ENCODE measurements at places on chromosomes 1 and 21.

DNA sequence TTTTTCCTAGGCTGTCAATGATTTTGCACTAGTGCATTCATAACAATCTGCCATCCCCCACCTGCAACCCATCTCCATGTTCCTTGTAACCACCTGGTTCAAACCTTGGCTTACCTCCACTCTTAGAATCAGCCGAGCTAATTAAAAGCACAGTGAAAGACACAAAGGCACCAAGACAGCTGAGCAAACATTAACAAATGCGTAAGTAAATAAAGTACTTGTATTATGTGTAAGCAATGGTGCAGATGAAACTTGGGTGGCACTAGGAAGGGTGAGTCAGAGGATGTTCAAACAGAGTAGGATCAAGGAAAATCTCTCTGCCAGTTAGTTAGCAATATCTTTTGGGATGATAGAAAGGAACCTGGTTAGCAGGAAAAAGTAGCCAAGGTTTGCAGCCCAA is 5.1 kb upstream of the FOXJ3 start:
- no peak for DNase-seq

DNA sequence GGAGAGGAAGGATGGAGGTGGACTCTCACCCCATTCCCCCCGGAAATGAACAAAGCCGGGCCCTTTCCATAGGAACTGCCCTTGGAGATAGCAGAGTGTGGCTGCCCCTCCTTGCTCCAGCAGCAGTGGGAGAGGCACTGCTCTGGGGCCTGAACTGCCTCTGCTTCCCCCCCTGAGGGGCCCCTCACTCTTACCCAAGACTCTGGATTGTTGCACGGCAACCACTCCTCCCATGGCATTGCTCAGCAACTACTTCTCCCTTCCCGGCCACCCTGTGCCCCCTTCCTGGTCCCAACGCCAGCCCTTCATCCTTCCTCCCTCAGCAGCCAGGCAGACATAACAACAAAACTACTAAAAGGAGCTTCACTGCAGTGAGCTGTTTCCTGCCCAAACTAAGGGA is 3.0 kb upstream of the ACKR1 start:
- no peak for DNase-seq

DNA sequence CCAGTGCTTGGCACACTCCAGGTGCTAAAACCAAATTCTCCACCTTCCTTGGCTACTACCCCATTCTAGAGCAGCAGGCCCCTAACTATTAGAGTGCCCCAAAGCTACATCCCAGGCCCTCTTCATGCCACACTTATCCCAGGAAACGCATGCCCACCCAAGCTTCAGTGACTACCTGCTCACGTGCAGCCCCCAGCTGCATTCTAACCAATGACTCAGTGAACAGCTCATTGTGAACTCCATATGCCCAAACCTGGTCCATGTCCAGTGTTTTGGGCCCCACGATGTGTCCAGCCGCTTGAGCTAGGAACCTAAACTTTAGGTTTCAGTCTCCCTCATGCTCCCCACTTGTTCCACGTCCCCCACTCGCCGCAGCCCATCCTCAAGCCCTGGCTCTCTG is 41.5 kb downstream of the NKAIN1 start:
- DNase-seq: no peak

GRCh38 chr1:48777219-48777895 is 666 bp upstream of the BEND5 start:
- peak; percentile 55 for DNase-seq

DNA sequence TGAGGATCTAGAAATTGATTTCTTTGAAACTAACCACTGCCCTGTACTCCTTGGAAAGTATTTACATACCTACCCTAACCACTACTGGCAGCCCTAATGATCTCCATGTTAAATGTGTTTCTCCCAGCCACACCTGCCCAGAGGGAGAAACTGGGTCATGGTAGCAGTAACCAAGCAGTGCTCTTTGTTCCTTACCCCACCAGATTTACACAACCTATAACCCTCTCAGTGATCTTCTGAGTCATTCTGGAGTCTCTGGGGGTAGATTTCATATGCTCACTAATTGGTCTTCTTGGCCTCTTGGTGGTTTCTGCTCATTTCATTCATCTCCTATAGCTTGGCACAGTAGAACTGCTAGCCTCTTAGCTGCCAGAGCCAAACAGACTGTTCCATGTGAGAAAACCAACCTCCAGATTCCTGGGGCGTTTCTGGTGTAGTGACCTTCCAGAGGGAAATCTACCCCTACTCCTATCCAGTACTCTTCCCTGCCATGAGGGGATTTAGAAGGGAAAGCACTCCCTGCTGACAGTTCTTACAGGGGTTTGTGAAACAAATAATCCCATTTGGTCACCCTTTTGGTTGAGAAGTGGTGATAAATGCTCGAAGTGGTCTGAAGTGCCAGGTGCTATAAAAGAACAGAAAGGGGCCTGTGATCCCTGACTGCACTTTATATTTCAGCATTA is 36.2 kb upstream of the LRIG2 start:
- no peak for DNase-seq

DNA sequence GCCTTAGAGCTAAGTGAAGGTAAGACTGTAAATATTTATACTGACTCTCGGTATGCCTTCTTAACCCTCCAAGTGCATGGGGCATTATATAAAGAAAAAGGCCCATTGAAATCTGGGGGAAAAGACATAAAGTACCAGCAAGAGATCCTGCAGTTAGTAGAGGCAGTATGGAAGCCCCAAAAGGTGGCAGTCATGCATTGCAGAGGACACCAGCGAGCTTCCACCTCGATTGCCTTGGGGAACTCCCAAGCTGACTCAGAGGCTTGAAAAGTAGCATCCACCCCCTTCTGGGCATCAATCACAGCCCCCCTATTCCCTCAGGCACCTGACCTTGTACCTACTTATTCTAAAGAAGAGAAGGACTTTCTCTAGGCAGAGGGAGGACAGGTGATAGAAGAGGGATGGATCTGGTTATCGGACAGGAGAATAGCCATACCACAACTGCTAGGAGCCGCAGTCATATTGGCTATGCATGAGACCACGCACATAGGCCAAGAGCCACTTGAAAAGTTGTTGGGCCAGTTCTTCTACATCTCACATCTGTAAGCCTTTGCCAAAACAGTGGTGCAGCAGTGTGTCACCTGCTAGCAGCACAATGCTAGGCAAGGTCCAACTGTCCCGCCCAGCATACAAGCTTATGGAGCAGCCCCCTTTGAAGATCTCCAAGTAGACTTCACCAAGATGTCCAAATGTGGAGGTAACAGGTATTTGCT is 19.4 kb downstream of the PLA2G2F start:
- DNase-seq: no peak

GRCh38 chr21:45154511-45155508 is 80.4 kb downstream of the ADARB1 start:
- DNase-seq: no peak

- DNase-seq: no peak
Observed at GRCh38 chr1:40954626-40955025, 24.9 kb upstream of the CTPS1 start.

DNA sequence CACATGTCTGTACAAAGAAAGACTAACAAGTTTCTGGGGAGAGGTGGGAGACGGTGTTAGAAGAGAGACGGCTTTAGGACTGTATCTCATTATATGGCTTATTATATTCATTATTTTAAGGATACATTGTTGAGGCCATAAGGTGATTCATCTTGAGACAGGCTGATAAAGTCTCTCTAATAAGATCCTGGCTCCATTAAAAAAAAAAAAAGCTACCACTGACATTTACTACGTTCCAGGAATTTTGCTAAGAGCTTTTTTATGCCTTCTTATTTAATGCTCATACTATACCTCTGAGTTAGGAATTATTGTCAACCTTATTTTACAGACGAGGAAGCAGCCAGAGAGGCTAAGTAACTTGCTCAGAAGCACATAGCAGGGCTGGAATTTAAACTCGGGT is 173.7 kb downstream of the GABPA start:
- no peak for DNase-seq

GRCh38 chr1:228404107-228404720 is 2.4 kb downstream of the TRIM11 start:
- DNase-seq: no peak

DNA sequence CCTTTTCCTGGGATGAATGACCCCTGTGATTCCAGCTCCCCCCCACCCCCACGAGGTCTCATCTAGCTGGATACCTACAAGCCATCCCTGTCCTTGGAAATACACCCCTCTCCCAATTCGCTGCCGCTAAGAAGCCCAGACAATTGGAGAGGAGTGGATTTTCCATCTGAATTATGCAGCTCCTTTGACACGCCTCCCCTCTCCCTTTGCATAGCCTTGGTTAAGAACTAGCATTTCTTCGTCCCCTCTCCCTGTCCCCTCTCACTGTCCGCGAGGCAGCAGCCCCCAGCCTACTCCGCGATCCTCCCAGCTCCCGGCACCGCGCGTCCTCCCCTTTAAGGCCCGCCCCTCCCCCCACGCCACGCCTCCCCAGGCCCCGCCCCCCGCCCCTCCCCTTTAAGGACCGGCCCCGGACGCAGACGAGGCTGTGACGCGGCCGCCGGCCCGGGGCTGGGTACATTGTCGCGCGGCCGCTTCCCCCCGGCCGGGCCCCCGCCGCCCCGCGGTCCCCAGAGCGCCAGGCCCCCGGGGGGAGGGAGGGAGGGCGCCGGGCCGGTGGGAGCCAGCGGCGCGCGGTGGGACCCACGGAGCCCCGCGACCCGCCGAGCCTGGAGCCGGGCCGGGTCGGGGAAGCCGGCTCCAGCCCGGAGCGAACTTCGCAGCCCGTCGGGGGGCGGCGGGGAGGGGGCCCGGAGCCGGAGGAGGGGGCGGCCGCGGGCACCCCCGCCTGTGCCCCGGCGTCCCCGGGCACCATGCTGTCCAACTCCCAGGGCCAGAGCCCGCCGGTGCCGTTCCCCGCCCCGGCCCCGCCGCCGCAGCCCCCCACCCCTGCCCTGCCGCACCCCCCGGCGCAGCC is at the start of gene MAPKAPK2:
MAPKAPK2 (plus strand) TSS at position 428 of the 856 bp plus-strand sequence; CDS start at position 753, 325 bp downstream.
- peak; percentile 89 for DNase-seq

DNA sequence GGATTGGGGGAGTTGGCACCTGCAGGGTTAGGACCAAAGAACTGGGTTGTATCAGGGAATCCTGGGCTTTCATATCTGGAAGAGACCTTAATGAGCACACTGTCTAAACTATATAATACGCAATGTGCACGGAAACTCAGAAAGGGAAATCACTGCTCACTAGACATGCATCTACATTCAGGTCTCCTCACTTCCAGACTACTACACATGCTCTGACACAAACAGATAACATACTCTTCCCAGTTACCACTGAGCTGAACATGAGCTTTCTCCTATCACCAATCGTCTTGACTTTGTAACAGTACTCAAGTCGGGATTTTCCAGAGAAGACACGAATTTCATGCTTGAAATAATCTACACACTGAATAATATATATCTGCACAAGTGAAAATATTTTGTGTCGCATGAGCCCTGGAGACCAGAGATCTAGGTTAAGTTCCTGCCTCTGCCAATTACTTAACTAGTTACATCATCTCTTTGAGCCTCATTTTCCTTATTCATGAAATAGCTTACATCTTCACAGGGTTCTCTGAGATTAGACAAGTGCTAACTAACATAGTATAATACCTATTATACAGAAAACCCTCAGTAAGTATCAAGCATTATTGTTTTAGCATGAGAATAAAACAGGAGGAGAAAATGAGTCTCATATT is 101.1 kb downstream of the JAK1 start:
- DNase-seq: no peak

GRCh38 chr1:155010211-155010918 is 7.8 kb downstream of the ZBTB7B start:
- DNase-seq: no peak

GRCh38 chr1:89147678-89148658 is 22.1 kb upstream of the GBP2 start:
- DNase-seq: no peak

DNA sequence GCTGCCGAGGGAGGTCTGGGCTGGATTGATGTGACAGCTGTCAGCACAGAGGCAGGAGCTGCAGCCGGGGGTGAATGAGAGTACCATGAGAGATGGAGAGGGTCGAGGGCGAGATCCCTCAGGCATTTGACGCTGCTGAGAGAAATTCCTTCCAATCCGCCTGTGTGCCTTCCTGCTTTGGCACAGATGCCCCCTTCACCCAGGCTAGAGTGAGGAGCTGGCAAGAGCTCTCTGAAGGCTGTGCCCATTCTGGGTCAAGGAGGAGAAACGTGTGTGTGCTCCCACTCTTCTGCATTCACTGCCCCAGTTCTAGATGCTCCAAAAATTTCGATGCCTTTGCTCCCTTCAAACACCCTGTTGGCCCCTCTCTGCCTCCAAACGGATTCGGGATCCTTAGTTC is 4.8 kb downstream of the ARTN start:
- DNase-seq: no peak

DNA sequence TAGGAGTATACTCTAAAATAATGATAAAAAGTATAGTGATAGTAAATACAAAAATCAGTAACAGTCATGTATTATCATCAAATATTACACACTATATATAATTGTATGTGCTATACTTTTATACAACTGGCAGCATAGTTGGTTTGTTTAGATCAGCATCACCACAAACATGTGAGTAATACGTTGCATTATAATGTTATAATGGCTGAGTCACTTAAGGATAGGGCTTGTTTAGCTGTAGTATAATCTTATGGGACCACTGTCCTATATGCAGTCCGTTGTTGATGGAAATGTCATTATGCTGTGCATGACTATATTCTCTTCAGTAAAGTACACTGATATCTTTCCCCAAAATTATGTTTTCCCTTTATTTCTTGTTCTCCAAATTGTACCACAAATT is 92.8 kb downstream of the LYPLAL1 start:
- DNase-seq: no peak

DNA sequence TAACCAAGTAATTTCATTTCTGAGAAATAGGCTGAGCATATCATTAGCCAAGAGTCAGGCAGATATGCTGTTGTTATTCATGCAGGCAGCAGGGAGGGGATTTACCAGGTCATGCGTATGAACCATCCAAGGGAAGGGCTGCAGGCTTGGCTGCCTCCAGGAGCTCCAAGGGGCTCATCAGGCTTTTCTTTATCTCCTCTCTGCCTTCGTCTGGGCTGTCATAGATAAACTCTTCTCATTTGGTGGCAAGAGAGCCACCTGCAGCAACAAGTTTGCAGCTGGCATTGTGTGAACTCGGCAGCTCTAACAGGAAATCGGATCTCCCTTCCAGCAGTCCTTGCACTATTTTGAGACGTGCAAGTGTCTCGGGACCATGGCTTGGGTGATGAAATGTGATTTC is 7.5 kb downstream of the CCDC27 start:
- no peak for DNase-seq

DNA sequence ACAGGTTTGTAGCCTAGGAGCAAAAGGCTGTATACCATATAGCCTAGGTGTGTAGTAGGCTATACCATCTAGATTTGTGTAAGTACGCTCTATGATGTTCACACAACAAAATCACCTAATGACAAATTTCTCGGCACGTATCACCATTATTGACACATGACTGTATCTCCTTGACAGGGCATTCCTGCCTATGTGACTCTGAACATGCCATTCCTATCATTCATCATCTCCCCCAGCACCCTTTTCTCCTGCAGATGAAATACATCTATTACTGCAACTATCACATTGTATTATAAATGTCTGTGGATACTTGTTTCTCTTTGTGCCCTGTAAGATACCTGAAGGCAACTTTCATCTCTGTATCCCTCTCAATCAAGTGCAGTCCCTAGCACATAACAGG is 29.9 kb downstream of the TP53BP2 start:
- DNase-seq: no peak

Measured in ecto neural progenitor cell (in vitro differentiated cells).